Esophagus squamous epithelium (tissue), 5 donors: ENCODE measurements at places on chromosomes 5 and 9. TPM values are rescaled to one million over a fixed set of nuclear protein-coding genes. Genes with fewer than 3 reads are reported as not detected.

NUTM2G gene
- total RNA-seq: not detected

NELFB gene
- total RNA-seq: 41.4 TPM

LCNL1 gene
- 0.19 TPM for total RNA-seq

MYMK gene
- not detected for total RNA-seq

OR13C5 gene
- not detected for total RNA-seq

WDR38 gene
- total RNA-seq: not detected

SEMA6A gene
- total RNA-seq: 4.6 TPM

SLC1A3 gene
- total RNA-seq: 54.8 TPM

C5orf24 gene
- total RNA-seq: 27.0 TPM

IQGAP2 gene
- 3.1 TPM for total RNA-seq

GNA14 gene
- total RNA-seq: 0.35 TPM

SPINK13 gene
- total RNA-seq: not detected

MAP1B gene
- total RNA-seq: 24.8 TPM

FEM1C gene
- total RNA-seq: 10.5 TPM

NAIF1 gene
- 8.2 TPM for total RNA-seq

DNA sequence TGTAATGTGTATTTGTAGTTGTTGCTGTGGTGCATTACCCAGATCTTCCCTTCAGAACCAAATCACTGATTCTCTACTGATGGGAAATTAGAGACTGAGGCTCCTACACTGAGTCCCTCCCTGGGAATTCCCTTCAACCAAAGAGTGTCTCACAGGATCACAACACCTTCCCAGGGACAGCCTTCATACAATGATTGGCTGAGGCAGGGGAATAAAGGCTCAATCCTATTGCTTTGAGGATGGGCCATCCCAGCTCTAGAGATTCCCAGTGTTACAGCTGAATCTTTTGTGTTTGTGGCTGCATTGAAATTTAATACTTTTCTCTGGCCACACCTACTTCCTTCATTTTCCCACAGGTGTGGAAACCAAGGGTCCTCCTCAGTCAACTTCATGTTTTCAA, 96.4 kb upstream of the ELL2 start:
- no peak for DNase-seq

DNA sequence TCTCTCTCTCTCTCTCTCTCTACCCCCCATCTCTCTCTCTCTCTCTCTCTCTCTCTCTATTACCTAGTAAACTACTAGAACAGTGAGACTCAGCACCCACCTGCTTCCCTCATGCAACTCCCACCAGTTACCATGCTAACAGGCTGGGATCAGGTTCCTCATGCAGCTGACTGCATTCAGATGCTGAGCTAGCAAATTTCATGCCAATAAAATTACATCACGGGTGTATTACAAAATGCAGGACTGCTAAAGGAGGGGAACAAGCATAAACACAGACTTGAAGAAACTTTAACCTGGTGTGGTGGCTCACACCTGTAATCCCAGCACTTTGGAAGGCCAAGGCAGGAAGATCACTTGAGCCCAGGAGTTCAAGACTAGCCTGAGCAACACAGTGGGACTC, 76.0 kb downstream of the CEMIP2 start:
- DNase-seq: no peak

DNA sequence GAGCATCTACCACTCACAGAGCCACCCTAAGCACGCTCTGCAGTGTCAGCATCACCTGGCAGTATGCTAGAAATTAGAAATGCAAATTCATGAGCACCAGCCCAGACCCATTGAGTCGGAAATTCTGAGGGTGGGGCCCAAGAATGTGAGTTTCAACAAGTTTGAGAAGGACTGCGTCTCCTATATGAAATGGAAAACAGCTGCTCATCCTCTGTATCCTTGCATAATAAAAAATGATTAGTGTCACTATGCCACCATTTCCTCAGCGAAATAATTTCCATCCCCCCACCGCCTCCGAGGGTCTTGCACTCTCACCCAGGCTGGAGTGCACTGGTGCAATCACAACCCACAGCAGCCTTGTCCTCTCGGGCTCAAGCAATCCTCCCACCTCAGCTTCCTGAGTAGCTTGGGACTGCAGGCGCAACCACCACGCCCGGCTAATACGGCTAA, 1.3 kb upstream of the IQGAP2 start:
- DNase-seq: no peak

GRCh38 chr9:108389056-108389455, 466.7 kb downstream of the ACTL7B start:
- no peak for DNase-seq

GRCh38 chr5:50666261-50667022, at the start of gene PARP8:
Gene PARP8 (plus strand): TSS chr5:50666637. CDS start chr5:50667096, 459 bp downstream.
- DNase-seq: peak; percentile 4

GRCh38 chr9:89175828-89176261, 2.8 kb downstream of the SHC3 start:
- no peak for DNase-seq

DNA sequence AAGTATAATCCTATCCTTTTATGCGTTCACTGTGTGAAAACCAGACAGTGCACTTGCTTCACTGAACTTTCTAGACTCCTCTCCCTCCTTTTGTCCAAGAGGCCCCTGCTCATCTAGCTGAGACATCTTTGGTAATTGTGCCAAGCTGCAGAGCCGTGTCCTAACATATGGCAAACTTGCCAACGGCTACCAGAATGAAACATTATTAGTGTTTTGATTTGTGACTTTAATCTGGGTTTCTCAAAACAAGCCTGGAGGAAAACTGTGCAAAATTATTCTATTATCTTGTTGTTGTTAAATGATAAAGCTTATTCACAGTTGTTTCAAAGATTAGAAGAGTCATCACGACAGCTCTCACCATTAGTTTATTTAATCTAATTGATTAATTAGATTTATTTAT, 79.0 kb upstream of the RETREG1 start:
- no peak for DNase-seq

DNA sequence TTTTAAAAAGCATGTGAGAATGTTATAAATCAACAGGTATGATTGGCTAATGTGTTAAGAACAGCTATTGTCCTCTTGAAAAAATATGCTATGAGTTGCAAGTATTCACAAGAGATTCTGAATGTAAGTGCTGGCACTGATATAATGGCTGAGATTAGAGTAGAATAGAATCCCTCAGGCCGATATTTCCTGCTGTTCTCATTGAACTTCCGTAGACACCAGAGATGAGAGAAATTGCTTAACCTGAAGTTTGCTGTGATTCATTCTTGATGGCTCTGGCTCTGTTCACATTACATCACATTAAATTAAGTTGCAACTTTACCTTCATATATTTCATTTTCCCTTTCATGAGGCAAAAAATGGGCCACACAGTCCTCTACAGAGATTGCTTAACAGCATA, 114.5 kb downstream of the BAAT start:
- no peak for DNase-seq

DNA sequence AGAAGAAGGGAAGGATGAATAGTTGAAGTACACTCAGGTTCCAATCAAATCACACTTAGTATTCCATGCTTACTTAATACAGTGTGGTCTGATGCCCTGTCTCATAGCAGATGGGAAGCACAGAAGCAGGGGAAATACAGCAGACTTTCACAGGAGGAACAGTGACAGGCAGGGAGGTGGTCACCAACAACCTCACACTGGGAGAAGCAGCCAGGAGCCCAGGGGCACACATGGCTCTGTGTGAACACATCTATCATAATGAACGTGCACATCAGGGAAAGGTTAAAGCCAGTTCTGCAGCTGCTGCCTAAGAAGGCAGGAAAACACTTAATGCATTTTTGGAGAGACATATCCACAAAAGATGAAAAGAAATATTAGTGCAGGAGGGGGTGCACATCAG, 312.3 kb downstream of the MED10 start:
- no peak for DNase-seq

- no peak for DNase-seq
These were observed 37.9 kb upstream of the DPYSL3 start for GRCh38 chr5:147547730-147548129.

GRCh38 chr5:175521313-175521833, 43.0 kb downstream of the SFXN1 start:
- DNase-seq: no peak

DNA sequence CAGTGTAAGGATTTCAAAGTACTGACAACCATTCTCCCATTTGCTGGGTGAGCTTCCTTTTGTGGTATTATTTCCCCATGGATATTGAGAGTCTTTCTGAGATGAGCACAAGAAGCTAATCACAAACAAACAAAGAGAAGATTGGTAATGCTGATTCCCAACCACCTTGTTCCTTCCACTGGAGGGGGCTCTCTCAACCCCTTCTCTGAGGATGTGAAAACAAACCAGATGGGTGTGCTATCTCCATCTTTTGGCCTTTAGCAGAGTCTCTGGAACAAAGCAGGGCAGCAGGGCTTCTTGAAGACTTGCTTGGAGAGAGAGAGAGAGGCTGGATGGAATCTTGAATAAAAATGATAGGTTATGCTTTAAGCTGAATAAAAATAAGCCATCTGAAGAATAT, 576.7 kb upstream of the ZNF462 start:
- DNase-seq: no peak

DNA sequence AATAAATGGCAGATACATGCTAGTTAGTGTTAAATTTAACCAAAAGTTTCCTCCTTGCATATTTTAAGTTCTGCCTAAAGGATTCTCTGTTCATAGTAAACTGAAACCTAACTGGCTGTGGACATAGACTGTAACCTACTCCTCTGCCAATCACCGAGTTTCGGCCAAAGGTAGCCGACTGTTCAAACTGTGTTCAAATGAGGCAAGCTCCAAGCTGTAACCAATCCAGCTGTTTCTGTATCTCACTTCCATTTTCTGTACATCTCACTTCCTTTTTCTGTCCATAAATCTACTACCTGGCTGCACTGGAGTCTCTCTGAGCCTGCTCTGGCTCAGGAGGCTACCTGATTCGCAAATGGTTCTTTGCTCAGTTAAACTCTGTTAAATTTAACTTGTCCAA, 44.1 kb downstream of the KCNV2 start:
- no peak for DNase-seq

GRCh38 chr9:97565262-97565661, 63.8 kb downstream of the TMOD1 start:
- no peak for DNase-seq

DNA sequence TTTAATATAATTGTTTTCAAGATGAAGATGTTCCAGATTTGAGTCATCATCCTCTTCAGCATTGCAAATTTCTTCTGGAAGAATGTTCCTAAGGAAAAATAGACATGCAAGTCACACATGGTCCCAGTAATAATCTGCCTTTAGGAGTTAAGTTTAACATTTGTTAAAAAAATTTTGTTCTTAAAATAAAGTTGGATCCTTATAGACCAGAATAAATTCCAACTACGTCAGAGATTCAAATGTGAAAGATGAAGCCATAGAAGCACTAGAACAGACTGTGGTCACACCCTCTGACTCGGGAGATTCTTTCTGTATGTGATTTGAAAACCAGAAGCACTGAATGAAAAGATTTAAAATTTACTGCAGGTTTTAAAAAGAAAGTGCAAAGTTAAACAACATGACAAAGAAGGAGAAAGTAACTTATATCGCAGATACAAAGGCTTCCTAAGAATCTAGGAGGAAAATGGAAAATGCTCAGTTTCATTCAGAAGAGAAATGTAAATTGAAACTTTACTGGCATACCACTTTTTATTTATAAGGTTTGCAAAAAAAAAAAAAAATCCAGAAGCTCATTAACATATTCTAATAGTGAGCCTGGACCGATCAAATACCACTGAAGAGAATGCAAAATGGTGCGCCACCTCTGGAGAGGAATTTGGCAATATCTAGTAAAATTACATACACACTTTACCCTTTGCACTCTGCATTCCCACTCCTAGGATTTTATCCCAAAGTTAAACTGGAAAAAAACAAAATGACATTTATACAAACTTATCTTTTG, 14.3 kb upstream of the ASPN start:
- DNase-seq: no peak

- no peak for DNase-seq
These were observed 74.7 kb downstream of the FOXB2 start for GRCh38 chr9:77094150-77094549.

- DNase-seq: no peak
These were observed 13.2 kb upstream of the LRRC14B start for GRCh38 chr5:178110-178509.

GRCh38 chr9:136532799-136533774, 12.8 kb downstream of the NOTCH1 start:
- DNase-seq: no peak

DNA sequence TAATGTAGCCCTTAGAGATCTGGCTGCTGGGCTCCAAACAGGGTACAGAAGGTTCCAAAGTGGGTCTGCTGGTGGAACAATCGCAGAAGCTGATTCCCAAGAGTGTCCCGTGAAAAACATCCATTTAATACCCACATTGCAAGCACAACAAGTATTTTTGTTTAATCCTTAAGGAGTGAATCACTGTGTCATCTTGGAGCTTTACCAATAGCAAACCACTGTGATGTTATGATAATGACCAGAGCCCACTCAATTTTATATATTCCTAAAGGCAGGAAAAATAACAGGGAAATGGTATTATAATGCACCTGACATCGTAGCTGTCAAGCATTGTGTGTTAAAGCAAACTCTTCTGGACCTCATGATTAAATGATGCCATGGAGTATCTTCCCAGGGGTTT, 291.9 kb downstream of the FBXL7 start:
- no peak for DNase-seq

DNA sequence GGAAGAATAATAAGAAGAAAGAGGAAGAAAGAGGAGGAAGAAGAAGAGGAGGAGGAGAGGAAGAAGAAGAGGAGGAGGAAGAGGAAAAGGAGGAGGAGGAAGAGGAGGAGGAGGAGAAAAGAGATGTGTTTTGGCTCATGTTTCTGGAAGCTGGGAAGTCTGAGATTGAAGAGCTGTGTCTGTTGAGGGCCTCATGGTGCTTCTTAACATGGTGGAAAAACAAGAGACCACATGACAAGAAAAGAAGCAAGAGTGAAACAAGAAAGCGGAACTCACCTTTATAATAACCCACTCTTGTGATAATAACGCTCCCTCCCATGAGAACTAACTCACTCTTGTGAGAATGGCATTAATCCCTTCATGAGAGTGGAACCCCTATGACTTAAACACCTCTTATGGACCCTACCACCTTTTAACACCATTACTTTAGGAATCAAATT, 36.1 kb upstream of the RANBP6 start:
- DNase-seq: no peak

- DNase-seq: no peak
These were observed 10.4 kb upstream of the CRB2 start for GRCh38 chr9:123345567-123345955.

- no peak for DNase-seq
These were observed 347 bp upstream of the OLFML2A start for GRCh38 chr9:124776618-124776953.

DNA sequence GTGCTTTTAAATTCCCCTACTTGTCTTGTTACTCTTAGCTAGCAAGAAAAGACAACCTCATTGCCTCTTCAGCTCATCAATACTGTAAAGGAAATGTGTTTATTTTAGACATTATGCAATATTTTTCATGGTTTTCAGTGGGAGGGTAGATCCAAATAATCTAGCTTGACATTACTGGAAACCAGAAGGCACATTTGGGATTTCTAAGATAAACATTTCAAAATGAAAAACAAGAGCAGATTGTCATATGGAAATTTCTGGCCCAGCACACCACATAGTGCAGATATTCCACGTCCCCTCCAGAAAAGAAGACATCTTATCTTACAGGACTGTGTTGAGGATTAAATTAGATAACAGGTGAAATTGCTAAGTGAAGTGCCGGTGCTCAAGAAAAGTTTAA, 296.9 kb downstream of the MSX2 start:
- no peak for DNase-seq

- DNase-seq: no peak
These were observed 13.0 kb upstream of the SUSD3 start for GRCh38 chr9:93045521-93045920.

- DNase-seq: no peak
These were observed 22.2 kb upstream of the GLDC start for GRCh38 chr9:6667633-6668280.

GRCh38 chr5:42984307-42984706, 55.8 kb downstream of the ANXA2R start:
- DNase-seq: no peak

- no peak for DNase-seq
These were observed 372.7 kb downstream of the TMEM38B start for GRCh38 chr9:106066940-106067524.
